Cardiac fibroblast (primary cell): ENCODE measurements at places on chromosomes 4 and X.

DNA sequence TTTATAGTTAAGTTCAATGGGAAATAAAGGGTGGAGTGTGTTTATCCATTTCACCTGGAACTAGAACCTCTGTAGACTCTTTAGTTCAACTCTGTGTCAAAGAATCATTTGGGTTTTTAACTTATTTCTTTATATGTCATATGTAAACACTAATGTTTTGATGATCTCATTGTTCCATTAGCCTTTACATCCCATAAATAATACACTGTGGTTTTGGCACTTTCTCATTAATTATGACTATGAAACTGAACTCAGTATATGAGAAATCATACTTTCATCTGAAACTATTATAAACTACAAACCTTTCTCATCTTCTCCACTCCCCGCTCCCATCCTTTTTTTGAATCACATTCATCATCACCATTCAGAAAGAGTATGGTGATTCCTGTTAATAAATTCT is 31.0 kb downstream of the F8 start:
- no peak for DNase-seq

DNA sequence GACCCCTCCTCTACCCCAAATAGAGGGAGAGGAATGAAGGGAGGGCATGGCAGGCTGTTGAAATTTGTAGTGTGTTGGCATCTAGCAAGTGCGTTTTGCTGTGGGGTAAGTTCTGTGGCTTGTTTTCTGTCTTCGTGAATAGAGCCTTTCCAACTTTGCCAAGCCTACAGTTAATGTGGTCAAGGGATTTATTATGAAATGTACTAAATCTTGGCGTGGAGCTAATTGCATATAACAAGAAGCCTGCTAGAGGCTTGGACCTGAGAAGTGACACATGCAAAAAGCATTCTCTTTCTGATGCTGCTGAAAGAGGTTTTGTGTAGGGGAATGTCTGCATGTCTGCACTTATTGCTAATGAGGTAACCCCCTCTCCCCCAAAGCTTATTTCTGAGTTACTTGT is 132.2 kb downstream of the BMPR1B start:
- DNase-seq: peak; percentile 33

DNA sequence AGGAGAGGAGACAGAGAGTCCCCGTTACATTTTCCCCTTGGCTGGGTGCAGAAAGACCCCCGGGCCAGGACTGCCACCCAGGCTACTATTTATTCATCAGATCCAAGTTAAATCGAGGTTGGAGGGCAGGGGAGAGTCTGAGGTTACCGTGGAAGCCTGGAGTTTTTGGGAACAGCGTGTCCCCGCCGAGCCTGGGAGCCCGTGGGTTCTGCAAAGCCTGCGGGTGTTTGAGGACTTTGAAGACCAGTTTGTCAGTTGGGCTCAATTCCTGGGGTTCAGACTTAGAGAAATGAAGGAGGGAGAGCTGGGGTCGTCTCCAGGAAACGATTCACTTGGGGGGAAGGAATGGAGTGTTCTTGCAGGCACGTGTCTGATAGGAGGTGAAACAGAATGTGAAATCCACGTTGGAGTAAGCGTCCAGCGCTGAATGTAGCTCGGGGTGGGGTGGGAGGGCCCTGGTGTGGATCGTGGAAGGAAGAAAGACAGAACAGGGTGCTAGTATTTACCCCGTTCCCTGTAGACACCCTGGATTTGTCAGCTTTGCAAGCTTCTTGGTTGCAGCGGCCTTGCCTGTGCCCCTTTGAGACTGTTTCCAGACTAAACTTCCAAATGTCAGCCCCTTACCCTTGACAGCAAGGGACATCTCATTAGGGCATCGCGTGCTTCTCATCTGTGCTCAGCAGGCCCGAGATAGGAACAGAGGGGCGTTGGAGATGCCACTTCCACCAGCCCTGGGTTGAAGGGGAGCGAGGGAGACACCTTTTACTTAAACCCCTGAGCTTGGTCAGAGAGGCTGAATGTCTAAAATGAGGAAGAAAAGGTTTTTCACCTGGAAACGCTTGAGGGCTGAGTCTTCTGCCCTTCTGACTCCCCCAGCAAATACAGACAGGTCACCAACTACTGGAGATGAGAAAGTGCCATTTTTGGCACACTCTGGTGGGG is 2.7 kb downstream of the SHOX start:
- DNase-seq: no peak

DNA sequence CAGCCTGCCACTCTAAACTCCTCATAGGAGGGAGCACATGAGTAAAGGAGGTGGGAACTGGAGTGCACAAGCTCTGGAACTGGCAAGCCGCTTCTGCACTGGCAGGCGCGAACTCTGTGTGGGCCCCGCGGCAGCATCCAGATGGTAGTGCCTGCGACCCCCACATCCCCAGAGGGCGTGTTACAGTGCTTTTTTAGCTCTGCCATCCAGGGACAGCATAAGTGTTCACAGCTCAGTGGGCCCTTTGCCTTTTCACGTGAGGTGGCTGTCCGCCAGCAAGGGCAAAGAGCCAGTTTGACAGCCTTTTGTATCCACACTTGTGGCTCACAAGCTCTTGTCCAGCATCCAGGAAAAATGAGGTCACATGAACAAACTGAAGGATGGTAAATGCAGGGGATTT is 581.6 kb upstream of the DIAPH2 start:
- no peak for DNase-seq

- no peak for DNase-seq
Measured at GRCh38 chr4:184430163-184430562, 44.2 kb downstream of the IRF2 start.

DNA sequence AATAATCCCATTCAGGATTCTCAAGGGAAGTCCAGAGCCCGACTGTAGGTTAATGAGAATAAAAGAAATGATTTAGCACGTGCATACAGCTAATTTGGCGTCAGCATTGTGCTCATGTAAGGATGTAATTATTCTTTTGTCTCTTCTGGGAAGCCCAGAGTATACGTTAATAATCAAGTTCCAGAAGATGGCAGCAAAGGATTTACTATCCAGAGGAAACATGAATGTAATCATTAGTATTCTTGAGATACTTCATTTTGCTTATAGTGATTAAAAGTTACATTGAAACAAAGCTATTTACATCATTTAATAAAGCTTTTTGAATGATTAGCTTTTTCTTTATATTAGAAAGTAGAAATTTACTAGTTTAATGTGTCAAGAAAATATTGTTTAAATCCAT is 27.1 kb upstream of the MAP9 start:
- peak; percentile 70 for DNase-seq

GRCh38 chr4:118325431-118325830 is 27.4 kb downstream of the PRSS12 start:
- DNase-seq: peak; percentile 10

GRCh38 chrX:128759745-128760144 is 707.5 kb upstream of the ACTRT1 start:
- no peak for DNase-seq

- DNase-seq: peak; percentile 19
Measured at GRCh38 chrX:20128670-20129069, 12.0 kb upstream of the MAP7D2 start.

- no peak for DNase-seq
Measured at GRCh38 chr4:73258436-73258685, 237 bp downstream of the ANKRD17 start.

DNA sequence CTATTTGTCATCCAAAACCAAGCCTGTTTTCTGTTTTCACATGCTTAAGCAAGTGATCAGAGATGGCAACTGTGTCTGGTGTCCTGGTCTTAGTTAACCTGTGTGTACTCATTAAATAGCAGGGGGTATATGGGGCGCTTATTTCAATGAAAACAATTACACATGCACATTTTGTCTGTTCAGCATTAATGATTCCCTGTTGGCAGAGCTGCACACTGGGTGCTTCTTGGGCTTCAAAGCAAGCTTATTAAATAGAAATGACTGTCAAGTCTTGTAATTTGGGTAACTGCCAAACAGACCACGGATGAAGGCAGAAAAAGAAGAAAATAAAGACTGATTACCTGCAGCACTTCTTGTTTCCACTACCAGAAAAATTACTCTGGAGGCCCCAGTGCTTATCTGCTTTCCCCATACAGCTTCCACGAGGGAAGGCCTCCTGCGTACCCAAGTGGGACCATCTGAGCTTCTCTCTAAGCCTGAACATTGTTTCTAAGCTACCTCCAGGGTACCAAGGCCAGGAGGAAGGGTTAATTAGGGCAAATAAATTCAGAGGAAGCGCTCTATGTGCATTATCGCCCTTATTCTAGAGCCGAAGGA is 107.2 kb upstream of the TBL1X start:
- DNase-seq: no peak

- peak; percentile 17 for DNase-seq
Measured at GRCh38 chr4:98394134-98394533, 132.9 kb downstream of the RAP1GDS1 start.

GRCh38 chr4:112753333-112753732 is 116.4 kb downstream of the LARP7 start:
- DNase-seq: no peak

DNA sequence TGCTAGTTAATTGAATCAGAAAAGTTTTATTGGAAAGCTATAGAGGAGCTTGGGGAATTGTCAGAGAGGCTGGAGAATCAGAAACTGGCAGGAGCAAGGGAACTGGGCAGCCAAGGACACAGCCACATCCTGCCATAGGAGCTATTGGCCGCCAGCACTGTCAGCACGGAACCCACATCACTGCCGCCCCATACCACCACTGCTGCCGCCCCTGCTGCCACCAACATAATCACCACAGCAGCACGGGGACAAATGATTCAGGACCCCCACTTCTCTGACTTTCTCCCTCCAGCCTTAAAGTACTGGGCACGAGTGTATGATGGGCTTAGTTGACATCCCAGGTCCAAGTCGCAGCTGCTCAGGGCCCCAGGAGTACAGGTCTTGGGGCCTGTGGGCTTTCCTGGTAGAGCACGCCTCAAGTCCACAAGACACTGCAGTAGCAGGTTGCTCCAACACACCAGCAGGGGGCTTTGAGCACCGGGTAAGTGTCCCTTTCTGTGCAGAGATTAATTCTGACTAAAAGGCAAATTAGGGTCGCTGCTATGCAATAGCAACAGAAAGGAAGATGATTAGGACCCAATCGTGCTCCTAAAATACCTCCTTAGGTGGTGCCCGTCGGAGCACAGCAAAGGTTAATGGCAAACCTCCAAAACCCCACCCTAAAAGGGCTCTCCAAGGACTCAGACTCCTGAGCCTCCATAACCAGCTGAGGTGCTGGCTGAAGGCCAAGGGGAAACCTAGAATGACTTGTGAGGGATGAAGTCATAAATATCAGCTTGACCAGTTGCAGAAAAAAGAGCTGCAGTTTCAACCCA is 6.9 kb downstream of the PJA1 start:
- DNase-seq: peak; percentile 79

GRCh38 chr4:13705521-13706041 is 78.1 kb upstream of the BOD1L1 start:
- no peak for DNase-seq

GRCh38 chr4:87971866-87972265 is 3.6 kb upstream of the SPP1 start:
- no peak for DNase-seq

GRCh38 chrX:9581771-9582385 is 117.0 kb downstream of the TBL1X start:
- DNase-seq: no peak

GRCh38 chrX:39936886-39937770 is 160.6 kb downstream of the BCOR start:
- DNase-seq: no peak

GRCh38 chrX:9983846-9984245 is 16.7 kb downstream of the CLDN34 start:
- DNase-seq: no peak

DNA sequence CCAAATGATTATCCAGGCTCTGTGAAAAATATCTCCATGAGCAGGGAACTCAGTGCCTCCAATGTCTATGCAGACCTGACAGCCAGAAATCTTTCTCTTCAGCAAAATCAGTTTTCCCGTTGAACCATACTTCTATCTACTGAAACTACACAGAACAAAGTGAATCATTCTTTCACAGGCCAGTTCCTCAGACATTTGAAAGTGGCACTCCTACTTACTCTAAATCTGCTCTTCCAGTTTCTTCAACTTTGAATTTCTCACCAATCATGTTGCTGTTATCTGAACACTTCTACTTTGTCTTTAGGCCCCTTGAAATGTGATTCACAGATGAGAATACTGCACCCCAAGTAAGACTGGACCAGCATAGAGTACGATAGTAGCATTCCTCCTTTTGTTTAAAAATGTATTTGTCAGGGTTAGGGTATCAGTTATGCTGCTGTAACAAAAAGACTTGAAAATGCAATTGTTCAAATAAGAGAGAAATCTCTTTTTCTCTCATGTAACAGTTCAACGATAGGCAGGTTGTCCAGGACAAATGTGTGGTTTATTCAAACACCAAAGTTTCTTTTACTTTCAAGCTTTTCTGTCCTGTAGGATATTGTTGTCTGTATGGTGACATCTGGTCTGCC is 210.6 kb upstream of the KLF3 start:
- no peak for DNase-seq

GRCh38 chr4:78534286-78534955 is 17.1 kb upstream of the ANXA3 start:
- no peak for DNase-seq

DNA sequence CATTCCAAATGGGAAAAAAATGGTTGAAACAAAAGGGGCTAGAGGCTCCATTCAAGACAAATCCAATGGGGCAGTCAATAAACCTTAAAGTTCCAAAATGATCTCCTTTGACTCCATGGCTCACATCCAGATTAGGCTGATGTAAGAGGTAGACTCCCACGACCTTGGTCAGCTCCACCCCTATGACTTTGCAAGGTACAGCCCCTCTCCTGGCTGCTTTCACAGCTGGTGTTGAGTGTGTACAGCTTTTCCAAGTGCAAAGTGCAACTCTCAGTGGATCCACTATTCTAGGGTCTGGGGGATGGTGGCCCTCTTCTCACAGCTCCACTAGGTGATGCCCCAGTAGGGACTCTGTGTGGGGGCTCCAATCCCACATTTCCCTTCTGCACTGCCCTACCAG is 21.5 kb downstream of the SULT1B1 start:
- DNase-seq: no peak

DNA sequence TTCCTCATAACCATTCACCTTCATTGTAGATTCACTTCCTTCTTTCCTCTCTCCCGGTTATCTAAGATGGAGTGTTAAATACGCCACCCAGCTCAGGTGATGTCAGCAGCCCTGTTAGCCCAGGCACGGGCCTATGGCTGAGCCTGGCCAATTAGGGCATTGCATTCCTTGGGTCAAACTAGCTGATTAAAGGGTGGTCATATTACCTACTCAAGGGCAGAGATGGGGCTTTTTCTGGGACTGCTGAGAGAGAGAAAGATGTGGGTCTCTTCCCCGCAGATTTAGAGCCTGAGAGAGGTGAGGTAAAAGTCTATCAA is 39.9 kb upstream of the AFAP1 start:
- no peak for DNase-seq

- peak; percentile 6 for DNase-seq
Measured at GRCh38 chrX:149275836-149276235, 229.3 kb downstream of the IDS start.

GRCh38 chr4:126860308-126860707 is 772.4 kb upstream of the INTU start:
- no peak for DNase-seq
